ENCODE measurements at places on chromosomes 3 and 15.

- no peak for DNase-seq
These were observed 21.4 kb upstream of the NR2C2 start for GRCh38 chr3:14925729-14926591.

DNA sequence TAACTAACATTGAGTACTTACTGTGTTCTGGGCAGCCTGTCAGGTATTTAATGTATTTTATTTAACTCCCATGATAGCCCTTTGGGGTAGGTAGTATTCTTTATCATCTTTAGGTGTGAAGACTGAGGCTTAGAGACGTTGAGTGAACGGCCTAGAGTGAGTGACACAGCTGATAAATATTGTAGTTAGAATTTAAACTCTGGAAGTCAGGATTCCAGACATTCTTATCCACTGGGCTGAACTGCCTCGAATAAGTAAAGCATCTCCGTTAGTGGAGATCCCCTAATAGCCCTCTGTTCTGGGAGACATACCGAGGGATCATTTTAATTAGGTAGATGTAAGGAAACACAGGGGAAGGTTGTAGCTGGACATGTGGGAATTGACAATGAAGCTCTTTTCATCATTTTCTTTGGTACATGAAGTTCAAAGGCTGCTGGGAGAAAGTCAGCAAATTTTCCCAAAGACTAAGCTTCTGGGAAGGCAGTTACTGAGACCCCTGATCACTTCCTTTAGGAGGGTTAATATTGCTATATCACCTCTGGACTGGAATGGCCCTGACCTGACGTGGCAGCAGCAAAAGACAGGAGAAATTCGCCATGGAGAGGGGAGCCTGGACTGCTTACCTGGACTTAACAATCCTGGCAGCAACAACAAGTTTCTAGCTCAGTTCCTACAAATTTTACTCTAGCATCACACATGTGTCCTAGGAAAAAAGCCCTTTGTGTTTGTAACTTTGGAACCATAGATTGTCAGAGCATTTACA, 11.7 kb upstream of the PDCD6IP start:
- DNase-seq = no peak

DNA sequence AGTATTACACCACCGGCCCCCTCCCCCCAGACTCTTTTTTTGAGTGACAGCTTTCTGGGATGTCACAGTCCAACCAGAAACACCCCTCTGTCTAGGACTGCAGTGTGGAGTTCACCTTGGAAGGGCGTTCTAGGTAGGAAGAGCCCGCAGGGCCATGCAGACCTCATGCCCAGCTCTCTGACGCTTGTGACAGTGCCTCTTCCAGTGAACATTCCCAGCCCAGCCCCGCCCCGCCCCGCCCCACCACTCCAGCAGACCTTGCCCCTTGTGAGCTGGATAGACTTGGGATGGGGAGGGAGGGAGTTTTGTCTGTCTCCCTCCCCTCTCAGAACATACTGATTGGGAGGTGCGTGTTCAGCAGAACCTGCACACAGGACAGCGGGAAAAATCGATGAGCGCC, 63.6 kb downstream of the AAGAB start:
- no peak for DNase-seq

DNA sequence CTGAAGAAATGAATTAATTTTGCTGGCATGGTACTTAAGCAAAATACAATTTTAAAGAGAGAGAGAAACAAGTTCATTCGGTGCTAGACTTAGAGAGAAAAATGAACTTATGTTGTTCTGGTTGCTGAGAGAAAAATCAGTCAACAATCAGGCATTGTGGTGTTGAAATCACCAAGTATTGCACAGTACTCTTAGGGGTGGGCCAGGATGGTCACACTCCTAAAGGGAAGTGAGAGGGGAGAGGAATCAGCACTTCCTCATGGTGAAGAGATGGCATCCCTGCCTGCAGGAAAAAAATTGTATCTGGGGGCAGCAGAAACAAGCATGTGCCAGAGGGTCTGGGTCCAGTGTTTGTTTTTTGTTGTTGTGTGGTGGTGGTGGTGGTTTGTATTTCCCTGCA, 7.0 kb upstream of the DMXL2 start:
- no peak for DNase-seq

DNA sequence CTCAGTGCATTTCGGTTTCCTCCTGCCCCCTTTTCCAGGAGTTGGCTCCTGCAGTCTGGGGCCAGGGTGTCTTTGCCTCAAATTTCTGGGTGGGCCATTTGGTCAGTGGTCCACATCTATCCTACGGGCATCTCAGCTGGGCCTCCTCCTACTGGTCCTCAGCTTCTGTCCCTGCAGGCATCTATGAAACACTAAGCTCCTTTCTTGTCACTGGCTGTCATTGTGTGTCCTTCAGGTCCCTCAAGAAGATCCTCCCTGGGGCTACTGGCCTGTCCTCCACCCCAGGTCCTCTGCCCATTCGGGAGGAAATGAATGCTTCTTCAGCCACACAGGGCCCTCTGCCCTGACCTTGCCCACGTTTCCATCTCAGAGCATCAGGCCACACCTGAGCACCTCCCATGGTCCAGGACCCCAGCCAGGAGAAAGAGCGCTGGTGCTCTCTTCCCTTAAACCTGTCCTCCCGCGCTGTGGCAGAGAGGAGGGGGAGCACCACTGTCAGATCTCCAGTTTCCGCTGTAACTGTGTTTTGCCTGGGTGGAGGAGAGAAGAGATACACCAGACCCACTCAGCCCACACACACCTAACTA, 1.8 kb downstream of the PRR23E start:
- no peak for DNase-seq

DNA sequence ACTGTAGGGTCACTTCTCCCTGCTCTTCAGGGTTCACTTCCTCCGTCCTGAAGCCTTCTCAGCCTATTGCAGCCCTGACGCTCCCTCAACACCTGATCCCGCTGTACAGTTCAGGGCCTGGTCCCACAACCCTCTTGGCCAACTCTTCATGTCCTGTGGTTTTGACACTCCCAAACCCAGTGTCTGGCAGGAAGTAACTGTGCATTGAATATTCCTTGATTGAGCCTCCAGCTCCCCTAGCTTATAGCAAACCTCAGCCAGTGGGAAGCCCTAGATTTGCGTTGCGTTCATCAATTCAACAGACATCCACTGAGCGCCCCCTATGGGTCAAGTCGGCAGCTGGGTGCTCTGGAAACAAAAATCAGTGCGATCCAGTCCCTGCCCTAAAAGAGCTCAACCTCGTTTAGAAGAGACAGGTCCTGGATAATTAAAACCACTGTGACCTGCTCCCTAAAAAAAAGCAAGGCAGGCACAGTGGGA, 13.5 kb downstream of the UBAP1L start:
- peak; percentile 38 for DNase-seq

GRCh38 chr15:59779110-59779509, 90.0 kb upstream of the BNIP2 start:
- no peak for DNase-seq

DNA sequence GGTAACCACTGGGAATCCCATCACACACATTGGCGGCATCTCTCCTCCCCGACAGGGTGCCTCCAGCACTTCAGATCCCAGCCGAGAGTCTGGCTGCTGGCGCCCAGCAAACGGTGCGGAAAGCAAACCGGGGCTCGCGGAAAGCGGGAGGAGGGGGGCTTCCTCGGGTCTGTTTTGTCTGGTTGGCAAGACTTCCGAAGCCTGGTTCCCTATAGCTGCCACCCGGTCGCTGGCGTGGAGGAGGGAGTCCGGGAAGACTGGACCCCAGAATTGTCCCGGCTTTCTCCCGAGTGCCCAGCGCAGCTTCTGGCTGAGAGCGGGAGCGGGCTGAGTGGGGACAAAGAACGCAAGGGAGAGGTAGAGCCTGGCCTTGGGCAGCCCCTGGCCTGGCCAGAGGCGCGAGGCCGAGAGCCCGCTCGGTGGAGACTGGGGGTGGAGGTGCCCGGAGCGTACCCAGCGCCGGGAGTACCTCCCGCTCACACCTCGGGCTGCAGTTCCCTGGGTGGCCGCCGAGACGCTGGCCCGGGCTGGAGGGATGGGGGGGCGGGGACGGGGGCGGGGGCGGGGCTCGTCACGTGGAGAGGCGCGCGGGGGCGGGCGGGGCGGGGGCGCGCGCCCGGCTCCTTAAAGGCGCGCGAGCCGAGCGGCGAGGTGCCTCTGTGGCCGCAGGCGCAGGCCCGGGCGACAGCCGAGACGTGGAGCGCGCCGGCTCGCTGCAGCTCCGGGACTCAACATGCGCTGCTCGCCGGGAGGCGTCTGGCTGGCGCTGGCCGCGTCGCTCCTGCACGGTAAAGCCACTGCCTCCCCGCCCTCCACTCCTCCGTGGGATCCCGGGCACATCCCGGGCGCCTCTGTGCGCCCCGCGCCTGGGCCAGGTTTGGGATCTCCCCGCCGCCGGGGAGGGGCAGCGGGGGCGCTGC, at the start of gene CHRNA7:
Gene CHRNA7 (plus strand): TSS at position 654 of the 920 bp plus-strand sequence. CDS start 80 bp downstream, at position 734.
- DNase-seq = no peak

DNA sequence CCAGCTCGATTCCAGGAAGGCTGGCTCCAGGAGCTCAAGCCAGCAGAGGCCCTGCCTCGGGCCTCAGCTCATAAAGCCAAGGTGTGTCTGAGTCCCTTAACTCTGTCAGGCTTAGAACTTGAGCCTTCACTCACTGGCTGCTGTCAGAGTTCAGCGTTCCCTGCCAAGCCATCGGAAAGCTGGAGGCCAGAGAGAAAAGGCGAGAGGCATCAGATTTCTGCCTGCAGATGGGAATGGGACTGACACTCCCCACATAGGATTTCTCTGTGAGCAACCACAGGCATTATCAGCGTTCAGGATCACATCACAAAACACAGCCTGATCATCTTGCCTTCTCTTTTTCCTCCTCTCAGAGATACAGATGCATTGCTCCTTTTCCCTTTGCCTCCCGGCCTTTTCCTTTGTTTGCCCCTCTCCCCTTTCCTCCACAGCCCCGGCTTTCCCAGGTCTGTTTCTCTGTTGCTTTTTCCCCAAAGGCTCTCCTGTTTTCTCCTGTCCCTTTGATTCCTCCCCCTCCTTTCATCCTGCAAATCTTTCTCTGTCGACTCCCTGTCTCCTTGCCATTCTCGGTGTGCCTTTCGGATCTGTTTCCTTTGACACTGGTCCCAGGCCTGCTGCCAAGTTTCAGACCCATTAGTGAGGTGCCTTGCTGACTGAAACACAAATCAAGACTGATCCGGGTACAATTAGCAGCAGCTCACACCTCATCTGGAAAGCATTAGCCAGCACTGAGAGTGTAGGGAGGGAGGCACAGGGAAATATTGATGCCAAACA, 44.5 kb upstream of the BOC start:
- no peak for DNase-seq

DNA sequence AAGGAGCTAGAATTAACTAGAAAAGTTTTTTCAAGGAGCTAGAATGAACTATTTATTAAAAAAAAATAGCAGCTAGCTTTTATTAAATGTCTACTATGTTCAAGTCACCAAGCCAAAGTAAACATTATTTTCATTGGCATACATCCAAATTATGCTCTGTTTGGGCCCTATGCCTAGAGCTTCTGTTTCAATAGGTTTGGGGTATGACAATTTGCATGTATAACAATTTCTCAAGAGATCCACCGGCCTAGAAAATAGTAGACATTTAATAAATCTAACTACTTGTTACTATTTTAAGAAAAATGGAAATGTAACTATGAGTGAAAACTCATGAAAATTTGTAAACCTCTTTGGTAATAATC, 8.0 kb downstream of the GABRR3 start:
- DNase-seq = no peak

- DNase-seq = no peak
These were observed 56.8 kb downstream of the APBA2 start for GRCh38 chr15:28942571-28942970.

DNA sequence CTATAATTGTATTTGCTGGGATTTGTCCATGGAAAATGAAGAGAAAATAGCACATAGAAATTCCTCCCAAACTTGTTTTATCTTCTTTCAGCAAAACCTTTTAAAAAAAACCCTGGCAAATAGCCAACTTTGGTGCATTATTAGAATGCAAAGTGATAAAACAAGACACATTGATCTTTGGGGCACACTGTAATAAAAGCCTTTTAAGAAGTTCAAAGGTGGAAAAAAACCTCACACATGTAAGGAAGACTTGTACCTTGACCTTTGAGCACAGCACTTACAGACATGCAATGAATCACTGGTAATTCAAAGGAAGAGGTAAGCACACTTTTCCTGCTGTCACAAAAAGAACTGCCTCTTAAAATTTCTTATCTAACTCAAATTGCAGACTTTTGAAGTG, 8.0 kb upstream of the MORC1 start:
- DNase-seq = no peak

All from activated CD4-positive, alpha-beta T cell treated with anti-CD3 and anti-CD28 coated beads for 24 hours (primary cell).